Suppressor macrophage (primary cell): ENCODE measurements at places on chromosomes 16 and 17.
A peak's percentile ranks its signal among the peaks of the same experiment; 100 is the strongest.

DNA sequence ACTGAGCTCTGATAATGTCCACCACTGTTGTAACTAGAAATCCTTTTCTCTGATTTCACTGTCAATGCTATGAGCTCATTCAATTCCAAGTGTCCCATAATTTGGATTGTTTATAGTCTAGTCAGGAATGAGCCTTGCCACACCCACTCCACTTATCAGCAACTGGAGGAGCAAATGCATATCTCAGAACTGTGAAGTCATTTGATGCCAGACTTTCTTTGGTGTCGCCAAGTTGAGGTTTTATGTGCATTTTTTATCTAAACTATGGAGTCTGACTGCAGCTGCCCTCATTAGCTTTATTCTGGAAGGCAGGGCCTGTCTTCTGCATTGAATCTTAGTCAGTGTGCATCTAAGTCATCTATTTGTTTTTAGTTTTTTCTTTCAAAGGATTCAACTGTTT is 361.3 kb downstream of the PMP22 start:
- DNase-seq = no peak

DNA sequence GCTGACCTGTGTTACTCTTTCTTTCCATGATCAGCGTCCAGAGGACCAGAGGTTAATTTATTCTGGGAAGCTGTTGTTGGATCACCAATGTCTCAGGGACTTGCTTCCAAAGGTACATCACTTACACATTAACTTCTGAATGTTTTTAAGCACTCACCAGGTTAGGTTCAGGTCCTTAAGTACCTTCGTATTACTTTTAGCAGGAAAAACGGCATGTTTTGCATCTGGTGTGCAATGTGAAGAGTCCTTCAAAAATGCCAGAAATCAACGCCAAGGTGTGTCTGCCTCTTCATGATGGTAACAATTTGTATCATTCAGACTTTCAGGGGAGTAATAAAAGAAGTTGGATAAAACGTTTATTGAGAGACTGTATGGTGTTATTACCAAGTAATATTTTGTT is 3.3 kb downstream of the HERPUD1 start:
- DNase-seq = no peak

DNA sequence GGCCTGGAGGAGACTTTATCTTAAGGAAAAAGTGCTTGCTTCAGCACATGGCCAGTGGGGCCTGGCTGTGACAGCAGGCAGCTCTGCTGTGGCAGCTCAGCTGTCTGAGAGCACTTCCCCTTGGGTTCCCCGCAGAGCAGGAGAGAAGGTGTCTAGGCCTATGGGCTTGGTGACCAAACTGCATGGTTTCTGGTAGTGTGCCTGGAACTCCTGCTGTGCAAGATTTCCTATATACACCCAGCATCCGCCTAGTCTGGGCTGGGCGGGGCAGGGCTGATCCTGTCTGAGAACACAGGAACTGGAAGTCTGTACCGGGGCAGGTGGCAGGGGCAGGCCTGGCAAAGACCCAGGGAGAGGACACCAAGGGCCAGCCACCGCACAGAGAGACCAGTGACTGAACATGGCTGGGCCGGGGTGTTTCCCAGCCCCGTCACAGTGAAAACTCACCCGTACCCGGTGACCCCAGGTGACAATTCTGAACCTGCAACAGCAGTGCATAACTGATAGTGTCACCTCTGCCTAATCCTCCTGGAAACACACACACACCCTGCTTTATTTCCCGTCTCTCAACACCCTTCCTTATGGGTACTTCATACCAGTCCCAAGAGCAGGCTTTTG is 39.3 kb downstream of the CHD9 start:
- peak; percentile 84 for DNase-seq

DNA sequence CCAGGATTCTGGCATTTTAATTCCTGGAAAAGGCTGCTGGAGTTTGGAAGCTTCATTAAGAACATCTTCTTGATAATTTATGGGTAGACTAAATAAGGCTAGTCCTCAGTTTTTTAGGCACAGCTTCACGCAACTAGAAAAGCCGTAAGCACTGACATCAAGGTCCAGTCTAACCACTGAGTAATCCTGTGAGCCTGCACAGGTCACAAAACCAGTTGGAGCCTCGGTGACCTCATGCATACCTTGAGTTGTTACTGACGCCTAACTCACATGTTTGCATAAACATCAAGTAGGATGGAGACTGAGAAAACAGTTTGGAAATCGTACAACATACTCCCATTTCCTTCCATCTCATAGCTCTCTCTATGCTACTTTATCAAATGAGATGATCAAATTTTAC is 63.8 kb upstream of the RCVRN start:
- DNase-seq = no peak

- DNase-seq = no peak
Measured at GRCh38 chr16:82580298-82580890, 46.4 kb upstream of the CDH13 start.

GRCh38 chr17:79216391-79216790 is 141.8 kb downstream of the ENGASE start:
- no peak for DNase-seq

- DNase-seq = no peak
Measured at GRCh38 chr17:57928928-57929327, 26.3 kb downstream of the CUEDC1 start.

DNA sequence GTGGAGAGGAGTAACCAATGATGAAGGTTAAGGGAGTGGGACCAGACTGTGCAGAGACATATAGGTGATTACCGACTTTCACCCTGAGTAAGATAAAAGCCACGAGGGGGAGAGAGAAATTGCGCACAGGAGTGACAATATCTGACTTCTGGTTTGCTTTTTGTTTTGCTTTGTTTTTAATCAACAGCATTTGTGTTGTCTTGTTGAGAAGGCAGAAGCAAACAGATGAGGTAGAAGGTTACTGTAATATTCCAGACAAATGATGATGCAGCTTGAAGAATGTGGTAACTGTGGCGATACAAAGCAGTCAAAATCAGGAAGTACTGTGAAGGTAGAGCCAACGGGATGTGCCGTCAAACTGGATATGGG is 7.5 kb downstream of the PELP1 start:
- peak; percentile 49 for DNase-seq

- DNase-seq = peak; percentile 67
Measured at GRCh38 chr17:17300624-17301568, 2.3 kb upstream of the NT5M start.

DNA sequence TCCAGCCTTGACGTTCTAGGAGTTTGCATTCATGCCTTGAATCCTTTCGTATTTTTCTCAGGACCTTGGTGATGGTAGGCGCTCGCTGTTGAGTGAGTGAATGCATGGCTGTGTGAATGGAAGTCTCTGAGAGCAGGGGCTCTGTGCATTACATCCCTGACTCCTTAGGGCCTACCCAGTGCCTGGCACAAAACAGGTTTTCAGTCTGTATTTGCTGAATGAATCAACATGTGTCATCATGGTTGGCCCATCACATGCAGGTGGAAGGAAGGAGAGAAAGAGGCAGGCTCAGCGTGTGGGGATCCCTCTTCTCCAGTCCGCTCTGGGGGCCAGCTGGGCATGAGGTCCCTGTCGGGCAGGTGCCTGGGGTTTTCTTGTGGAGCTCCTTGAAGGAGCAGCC is 8.7 kb downstream of the RAP1GAP2 start:
- no peak for DNase-seq
